ENCODE measurements at places on chromosomes 5 and 9.

DNA sequence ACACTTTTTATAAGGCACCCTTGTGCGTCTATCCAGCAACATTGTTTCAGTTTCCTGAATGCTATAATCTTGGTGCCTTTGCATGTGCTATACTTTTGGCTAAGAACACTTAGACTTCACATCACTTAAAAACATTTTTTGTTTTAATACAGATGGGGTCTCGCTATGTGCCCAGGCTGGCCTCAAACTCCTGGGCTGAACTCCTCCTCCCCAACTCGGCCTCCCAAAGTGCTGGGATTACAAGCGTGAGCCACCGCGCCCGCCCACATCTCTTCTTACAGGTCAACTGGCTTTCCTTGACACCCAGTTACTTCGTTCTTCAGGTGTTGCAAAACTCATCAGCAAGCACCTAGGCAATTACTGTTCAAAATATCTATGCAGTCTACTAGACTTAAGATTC lies 943 bp upstream of the ZNF131 start:
- no peak for DNase-seq

GRCh38 chr9:136720251-136720897 lies 8.0 kb downstream of the DIPK1B start:
- DNase-seq = no peak

DNA sequence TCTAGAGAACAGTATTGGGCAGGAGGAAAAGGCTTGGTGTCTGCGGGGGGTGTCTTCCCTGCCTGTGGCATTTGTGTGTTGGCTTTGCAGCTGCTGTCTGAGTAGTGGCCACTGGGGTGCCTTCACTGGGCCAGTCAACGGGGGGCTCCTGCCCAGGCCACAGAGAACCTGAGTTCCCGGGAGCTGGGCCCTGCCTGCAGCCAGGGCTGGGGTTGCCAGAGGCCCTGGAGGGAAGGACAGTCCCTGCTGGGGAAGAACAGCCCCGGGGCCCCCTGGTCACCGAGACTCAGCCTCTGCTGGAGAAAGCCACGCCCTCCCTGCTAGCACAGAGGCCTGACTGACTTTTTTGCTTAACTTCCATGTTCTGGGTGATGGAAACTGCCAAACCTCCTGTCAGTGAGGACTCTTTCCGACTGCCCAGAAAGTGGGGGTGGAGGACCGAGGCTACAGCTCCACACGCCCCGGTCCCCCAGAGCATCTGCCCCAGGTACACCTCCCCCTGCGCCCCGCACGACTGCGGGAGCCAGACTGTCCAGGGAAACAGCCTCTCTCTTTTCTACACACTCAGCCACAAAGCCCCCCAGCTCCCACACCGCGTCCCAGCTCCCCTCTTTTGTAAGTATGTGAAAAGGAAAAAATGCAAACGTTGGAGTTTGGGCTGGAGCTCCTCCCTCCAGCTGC lies 133.4 kb downstream of the DAB2IP start:
- no peak for DNase-seq

DNA sequence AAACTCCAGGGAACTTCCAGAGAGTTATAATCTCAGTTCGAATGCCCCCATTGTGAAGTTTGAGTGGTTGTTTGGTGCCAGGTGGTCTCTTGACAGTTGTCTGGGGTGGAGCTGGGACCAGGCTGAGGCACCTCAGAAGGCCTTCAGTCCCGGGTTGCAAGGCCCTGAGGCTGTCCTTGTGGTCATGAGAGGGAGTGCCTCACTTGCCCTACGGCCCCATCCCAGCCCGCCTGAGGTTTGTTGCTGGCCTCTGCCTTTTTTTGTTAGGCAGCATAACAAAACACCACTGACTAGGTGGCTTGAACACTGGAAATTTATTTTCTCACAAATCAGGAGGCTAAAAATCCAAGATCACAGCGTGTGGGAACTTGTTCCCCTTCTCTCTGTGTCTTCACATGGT lies 73.0 kb upstream of the PAPPA start:
- no peak for DNase-seq

- DNase-seq = no peak
These were observed at the start of gene IL31RA for GRCh38 chr5:55850839-55851674. TSS of gene IL31RA (plus strand) at chr5:55851357. CDS start at chr5:55851571, 214 bp downstream.
